Mesothelial cell of epicardium (in vitro differentiated cells): ENCODE measurements at places on chromosomes 5 and 9.

DNA sequence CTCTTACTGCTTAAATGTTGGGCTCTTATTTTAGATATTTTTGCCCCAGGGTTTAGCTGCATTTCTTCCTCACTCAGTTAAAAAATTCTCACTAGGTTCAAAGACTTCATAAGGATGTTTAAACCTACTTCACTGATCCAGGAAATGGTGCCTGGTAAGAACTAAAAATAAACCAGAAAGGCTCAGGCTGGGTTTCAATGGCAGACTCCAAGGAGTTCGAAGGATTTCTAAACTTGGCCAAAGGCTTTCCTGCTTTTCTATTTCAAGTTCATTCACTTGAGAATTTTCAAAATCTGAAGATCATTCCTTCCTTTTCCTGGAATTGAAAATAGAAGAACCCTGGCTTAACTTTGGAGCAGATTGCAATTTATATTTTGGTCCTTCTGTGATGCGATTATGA lies 193.0 kb upstream of the MAP1B start:
- DNase-seq = no peak
- no peak overlapping the region for H3K4me3 ChIP-seq
- no peaks in the 10 kb centered on the region for H3K4me1 ChIP-seq
- no peak overlapping the region for H3K27ac ChIP-seq
- no peaks in the 10 kb centered on the region for H3K27me3 ChIP-seq

DNA sequence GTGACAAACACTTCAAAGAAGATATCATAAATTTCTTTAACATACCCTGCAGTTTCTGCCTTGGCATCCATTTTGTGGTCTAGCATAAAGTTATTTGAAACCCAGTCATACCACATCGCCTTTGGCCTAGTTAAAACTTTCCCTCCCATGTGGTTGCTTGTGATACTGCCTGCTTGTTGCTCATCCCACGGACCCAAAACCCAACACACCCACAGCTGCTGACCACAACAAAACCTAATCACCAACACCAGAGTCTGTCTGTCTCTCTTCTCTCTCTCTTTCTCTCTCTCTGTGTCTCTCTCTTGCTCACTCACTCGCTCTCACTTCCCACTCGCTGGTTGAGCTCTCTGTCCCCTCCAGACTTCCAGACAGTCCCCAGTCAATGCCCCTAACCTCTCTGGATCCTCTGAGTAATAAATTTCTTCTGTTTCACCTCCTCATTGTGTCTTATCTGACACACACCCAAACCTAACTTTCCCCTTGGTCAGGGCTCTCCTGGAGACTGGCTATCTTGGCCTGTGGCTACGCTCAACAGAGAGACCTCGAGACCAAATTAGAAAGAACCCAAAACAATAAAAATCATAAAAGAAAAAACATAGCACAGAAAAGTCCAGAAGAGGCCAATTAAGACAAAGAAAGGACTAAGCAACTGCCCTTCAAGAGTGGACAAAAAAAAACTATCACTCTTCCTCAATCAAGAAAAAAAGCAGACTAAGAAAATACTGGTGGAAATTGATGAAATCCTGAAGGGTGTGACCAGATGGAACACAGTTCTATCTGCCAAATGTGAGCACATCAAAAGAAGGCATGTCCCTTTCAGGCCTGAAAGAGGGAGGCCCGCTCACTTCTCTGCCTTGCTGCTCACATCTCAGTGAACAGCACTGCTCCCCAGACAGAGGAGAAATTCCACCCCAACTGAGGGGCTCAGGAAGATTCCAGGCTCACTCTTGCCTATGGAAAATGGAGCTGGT lies 41.5 kb downstream of the TTLL11 start:
- no peak for DNase-seq
- no peaks in the 10 kb centered on the region for H3K36me3 ChIP-seq
- no peaks in the 10 kb centered on the region for H3K4me1 ChIP-seq
- H3K27ac ChIP-seq = no peak overlapping the region
- H3K27me3 ChIP-seq = no peaks in the 10 kb centered on the region

DNA sequence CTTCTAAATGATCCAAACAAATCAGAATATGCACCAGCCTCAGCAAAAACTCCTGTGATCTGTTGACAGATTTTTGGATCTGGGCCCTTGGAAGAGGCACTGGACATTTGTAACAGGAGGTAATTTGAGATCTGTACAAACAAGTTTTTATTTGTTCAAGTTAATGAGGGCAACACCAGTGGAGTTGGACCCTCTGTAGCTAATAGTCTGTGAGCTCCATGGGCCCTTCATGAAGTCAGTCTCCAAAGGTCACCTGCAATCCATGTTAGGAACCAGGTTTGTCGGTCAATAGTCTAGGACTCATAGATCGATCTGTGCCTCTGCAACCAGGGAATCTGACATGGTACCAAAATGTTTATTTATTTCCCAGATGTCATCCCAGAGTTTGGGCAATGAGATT lies 40.9 kb downstream of the PAM start:
- no peak for DNase-seq
- H3K27ac ChIP-seq = no peak overlapping the region
- H3K4me3 ChIP-seq = no peak overlapping the region
- no peaks in the 10 kb centered on the region for H3K27me3 ChIP-seq

GRCh38 chr9:90546200-90546599 lies 96.4 kb downstream of the DIRAS2 start:
- H3K36me3 ChIP-seq = no peaks in the 10 kb centered on the region
- no peak for DNase-seq
- H3K27me3 ChIP-seq = no peaks in the 10 kb centered on the region
- H3K27ac ChIP-seq = no peak overlapping the region
- H3K4me1 ChIP-seq = peaks cover 6% of the 10 kb centered on the region
